ENCODE measurements at places on chromosomes 16 and 17.

DNA sequence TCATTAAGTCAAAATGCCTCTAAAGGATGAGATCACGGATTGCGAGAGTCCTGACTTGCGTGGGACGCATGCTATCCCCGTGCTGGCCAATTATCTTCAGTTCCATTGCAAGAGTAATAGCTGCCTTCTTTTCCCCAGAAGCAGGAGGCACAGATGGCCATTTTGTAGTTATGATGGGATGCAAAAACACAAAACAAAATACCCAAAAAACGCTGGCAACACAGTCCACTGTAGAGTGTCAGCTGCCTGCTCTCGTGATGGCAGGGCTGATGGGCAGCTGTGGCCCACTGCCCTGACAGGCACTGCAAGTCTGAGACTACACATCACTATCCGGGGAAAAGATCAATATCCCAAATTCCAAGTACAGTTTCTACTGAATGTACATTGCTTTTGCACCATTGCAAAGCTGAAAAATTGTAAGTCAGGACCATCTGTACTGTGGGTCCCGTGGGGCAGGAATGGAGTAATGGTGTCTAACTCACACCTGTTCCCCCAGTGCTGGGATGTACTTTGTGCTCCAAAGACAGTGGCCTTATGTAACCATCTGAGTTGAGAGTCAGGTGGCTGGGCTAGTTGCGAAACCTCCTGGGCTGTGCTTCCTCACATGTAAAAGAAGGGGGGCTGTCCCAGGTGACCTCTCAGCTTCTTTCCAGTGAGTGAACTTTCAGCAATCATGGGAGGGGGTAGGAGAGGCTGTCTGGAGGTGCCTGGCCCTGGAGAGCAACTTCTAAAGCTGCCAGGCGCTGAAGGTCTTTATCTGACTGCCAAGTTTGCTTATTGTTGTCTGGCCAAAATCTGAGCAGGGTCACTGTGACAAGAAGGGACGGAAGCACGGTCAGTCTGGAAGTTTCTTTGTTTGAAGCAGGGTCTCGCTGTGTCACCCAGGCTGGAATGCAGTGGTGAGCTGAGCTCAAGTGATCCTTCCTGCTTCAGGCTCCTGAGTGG is 4.7 kb downstream of the SLC47A1 start:
- no peak for ATAC-seq

- ATAC-seq, result no peak
Measured at GRCh38 chr16:24971718-24972117, 43.5 kb downstream of the ARHGAP17 start.

DNA sequence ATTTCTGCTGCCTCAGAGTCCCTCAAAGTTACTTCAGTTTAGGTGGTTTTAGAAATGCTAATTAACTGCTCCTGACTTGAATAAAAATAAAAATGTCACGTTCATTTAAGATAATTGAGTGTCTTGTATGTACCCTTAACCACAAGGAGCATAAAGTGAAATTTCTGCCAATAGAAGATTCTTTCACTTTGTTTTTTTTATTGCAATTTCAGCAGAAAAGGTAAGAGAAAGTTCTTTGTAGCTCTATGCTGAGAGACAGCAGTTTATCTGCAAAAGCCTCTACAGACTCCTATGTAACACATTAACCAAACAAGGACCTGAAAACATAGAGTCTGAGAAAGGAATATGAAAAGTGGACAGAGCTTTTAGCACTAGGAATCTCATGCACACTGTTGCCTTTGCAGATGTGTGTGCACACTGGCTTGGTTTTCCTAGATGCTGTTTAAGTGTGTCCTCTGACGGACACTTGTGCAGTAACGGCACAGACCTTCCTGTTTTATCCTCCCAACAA is 11.6 kb downstream of the ARHGAP44 start:
- ATAC-seq, result no peak

GRCh38 chr16:56373003-56373402 is 52.3 kb downstream of the AMFR start:
- peak; percentile 64 for ATAC-seq

GRCh38 chr17:11644265-11645212 is 46.3 kb downstream of the DNAH9 start:
- ATAC-seq, result no peak

DNA sequence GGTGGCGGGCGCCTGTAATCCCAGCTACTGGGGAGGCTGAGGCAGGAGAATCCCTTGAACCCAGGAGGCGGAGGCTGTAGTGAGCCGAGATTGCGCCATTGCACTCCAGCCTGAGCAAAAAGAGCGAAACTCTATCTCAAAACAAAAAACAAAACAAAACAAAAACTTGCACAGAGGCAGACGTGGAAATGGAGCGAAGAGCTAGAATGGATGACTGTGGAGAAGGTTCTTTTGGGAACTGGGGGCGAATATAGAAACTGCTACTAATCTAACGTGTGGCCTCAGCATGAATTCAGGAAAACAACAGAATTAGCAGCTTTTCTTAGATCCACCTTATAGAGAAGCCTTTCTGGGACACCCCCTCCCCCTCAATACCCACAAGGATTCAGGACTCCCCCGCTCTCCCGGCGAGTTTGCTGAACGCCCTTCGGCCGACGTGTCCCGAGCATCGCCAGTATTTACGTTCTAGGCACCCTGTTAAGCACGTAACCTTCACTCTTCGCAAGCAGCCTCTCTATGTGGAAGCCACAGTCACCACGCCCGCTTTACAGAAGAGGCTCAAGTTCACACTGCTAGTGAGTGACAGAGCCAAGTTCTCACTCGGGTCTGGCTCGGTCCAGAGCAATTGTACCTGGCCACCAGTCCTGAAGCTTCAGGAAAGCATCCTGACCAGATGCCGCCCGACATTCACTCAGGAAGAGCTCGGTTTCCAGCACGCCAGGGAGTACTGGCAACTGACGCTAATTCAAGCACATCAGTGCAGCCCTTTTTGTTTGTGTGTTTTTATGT is 13.3 kb upstream of the ABR start:
- ATAC-seq, result no peak

GRCh38 chr17:83091257-83092141 is 12.1 kb downstream of the METRNL start:
- ATAC-seq, result no peak

- peak; percentile 89 for ATAC-seq
Measured at GRCh38 chr17:37179893-37180292, 195.9 kb upstream of the C17orf78 start.

DNA sequence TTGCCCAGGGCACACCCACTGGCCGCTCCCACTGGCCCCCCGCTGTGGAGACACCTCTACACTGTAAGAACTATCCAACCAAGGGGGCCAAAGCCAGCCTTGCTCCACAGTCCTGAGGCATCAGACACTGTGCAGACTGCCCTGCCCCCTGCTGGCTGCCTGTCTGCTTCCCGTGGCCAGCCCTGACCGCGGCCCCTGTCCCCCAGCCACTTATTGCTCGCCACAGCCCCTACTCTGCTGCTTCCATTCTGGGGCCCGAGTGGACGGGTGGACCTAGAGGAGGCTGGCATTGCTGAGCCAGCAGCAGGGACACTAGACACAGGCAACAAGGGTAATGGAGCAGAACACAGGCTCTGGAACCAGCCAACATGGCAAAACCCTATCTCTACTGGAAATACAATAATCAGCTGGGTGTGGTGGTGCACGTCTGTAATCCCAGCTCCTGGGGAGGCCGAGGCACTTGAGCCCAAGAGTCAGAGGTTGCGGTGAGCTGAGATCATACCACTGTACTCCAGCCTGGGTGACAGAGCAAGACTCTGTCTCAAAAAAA is 19.7 kb upstream of the LRRC37A3 start:
- peak; percentile 85 for ATAC-seq

DNA sequence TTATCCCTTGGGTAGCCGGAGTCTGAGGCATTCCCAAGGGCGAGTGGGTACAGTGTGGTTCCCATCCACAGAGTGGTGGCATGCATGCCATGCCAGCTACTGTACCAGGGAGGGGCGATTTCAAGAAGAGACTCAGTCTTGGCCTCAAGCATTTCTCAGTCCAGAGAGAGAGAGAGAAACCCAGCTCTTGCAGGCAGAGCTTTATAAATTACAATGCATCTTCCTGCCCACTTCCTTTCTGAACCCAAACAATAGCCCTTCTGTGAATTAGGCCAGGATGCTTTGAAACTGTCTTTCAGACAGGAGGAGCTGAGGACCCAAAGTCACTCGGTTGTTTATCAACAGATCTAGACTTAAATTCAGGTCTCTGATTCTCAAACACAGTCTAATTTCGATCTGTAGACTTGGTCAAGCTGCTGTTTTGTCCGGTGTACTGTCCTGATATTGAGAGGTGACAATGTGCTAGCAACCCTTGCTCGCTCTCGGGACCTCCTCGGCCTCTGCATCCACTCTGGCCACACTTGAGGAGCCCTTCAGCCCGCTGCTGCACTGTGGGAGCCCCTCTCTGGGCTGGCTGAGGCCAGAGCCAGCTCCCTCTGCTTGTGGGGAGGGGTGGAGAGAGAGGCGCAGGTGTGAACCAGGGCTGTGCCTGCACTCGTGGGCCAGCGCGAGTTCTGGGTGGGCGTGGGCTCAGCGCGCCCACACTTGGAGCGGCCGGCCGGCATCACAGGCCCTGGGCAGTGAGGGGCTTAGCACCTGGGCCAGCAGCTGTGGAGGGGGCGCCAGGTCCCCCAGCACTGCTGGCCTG is 408.0 kb downstream of the UTP18 start:
- no peak for ATAC-seq

DNA sequence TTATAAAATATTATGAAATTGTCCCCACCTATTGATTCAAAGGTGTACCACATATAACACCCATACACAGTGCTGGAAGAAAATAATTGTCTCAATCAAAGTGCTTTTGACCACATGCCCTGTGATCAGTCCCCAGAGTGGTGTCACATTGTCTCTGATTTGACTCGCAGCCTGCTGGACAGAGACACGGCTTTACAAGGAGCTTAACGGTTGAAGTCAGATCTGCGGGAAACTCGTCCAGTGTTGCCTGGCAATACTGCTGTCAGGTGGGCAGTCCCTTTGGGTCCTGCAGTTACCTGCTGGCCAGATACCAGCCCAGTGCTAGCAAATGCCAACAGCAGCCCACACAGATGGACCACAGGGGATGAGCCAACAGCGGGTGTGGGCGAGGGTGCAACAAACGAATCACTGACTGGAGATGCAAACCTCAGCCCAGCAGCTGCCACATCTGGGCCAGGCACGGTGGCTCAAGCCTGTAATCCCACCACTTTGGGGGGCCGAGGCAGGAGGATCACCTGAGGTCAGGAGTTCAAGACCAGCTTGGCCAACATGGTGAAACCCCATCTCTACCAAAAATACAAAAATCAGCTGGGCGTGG is 26.2 kb upstream of the SSTR2 start:
- ATAC-seq, result no peak

DNA sequence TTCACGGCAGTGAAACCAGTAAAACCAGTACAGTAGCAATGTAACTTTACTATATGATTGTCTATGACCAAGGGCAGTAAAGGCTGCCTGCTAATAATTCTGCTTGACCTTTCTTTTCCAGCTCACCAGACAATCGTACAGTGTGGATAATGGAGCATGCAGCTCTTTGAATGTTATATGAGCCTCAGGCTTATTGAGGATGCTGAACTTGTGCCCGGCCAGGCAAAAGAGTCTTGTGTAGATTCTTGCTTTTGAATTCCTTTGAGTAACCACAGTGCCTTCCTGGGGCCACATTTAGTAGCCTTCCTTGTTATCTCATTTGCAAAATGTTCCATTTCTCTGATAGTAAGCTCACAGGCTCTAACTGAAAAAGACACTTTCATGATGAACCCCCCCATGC is 131.8 kb downstream of the CDH11 start:
- no peak for ATAC-seq

GRCh38 chr17:57819285-57819684 is 30.6 kb downstream of the MRPS23 start:
- ATAC-seq, result no peak

- no peak for ATAC-seq
Measured at GRCh38 chr17:33169580-33170285, 123.4 kb downstream of the ASIC2 start.

Measured in SK-N-SH treated with all-trans-retinoic acid at 6 μM for 48 hours (cell line).